Gastrocnemius medialis (tissue), 4 donors: ENCODE measurements at places on chromosomes 7 and 10.

GRCh38 chr7:79091661-79092060 lies 361.8 kb downstream of the MAGI2 start:
- no peak for DNase-seq

DNA sequence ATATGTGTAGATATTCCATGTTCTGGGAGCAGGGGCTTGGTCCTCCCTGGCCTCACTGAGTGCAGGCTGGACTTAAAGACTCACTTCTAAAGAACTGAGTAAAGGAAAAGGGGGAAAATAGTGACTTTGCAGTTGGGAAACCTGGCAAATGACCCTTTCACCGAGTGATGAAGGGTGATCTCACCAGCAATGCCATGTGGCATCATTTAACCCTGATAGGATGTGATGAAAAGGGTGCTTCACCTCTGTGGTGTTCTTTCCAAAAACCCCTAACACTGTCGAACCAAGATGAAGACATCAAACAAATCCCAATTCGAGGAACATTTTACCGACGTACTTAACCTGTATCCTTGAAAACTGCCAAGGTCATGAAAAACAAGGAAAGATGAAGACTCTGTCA lies 71.9 kb downstream of the AOAH start:
- DNase-seq, result no peak

GRCh38 chr10:91054325-91054724 lies 133.4 kb upstream of the ANKRD1 start:
- no peak for DNase-seq

GRCh38 chr10:132498562-132499366 lies 38.8 kb upstream of the INPP5A start:
- peak; percentile 81 for DNase-seq

DNA sequence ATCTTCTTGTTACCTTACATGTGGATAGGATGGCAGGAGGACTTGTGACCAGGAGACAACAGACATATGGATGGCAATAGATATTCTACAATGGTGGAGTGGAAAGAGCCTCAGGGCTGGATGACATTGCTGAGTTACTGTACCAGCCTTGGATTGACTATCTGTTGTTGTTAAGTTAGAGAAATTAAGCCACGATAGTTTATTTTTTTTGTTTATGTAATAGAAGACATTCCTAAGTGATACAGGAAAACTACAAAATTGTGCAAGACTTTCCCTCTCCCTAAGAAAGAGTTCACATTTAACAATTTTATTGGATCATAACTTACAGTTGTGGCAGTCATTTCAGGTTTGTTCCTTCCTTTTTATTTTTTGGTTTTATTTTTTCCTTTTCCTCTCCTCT lies 230.7 kb upstream of the CACNA2D1 start:
- DNase-seq, result no peak

- DNase-seq, result peak; percentile 56
These were observed 32.9 kb downstream of the TACC2 start for GRCh38 chr10:122021828-122022227.

- no peak for DNase-seq
These were observed 36.2 kb downstream of the VSTM4 start for GRCh38 chr10:49079072-49079471.

DNA sequence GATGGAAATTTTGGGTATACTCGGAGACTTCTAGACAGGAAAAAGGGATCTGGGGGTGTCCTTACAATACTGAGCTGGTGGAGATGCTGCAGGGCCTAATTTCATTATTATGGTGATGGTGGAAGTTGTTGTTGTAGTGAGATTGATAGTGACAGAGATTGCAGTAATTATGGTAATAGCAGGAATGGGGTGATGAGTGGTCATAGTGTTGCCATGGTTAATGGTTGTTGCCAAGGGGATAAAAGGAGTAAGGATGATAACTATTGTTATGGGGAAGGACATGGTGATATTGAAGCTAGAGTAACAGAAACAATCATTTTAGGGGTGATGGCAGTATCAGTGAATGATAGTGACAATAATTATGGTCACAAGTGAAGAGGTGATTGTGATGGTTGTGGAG lies 27.1 kb upstream of the LBX1 start:
- no peak for DNase-seq

DNA sequence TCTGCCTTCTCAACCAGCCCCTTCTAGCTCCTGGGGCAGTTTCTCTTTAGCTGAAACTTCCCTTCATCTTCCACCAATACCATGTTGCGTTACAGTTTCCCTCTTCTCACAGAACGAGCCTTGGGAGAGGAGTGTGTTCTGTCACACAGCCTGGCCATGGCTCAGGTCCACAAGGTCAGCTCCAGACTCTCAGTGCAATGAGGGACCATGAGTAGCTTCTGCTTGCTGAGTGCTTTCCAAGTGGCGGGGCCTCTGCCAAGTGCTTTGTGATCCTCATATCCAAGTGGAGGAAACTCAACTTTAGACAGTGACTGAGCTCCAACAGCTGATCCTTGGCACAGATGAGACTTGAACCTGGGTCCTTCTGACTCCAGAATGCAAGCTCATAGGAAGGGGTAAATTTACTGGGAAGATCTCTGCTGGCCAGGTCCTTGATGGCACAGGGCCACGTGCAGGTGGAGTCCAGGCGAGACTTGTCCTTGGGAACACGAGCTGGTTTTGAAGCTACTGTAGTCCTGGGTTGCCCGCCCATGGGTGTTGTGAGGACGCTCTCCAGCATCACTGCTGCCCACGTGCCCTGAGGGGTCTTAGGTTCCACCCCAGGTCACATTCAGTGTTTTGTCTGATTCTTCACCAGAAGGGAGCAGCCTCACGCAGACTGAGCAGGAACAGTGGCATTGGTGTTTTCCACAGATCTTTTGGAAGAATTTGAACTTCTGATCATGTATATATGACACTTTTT lies 238.0 kb downstream of the EBF3 start:
- no peak for DNase-seq

DNA sequence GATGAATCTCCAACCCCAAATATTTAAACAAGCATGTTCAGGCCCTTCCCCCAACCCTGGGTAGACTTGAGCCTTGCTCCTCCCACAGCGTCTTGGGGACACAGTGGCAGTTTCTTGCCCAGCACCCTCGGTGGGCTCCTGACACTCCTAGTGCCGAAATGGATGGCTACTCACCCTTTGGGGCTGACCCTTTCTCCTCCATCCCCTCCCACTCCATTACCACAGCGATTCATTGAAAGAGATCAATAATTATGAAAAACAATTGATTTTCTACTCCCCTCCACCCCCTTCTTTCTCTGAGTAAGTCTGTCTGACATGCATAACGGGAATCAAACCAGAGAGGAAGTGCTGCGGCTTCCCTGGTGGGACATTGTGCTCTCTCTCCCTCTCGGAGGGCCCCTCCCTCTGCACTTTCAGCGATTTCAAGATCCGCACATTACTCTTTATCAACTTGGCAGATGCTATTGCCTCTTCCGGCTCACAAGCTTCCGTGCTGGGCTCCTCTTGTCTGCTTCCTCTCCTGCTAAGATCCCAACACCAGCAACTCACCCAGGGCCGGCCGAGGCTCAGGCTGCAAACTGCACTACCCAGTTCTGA lies 79.0 kb upstream of the PLXNA4 start:
- DNase-seq, result peak; percentile 26

DNA sequence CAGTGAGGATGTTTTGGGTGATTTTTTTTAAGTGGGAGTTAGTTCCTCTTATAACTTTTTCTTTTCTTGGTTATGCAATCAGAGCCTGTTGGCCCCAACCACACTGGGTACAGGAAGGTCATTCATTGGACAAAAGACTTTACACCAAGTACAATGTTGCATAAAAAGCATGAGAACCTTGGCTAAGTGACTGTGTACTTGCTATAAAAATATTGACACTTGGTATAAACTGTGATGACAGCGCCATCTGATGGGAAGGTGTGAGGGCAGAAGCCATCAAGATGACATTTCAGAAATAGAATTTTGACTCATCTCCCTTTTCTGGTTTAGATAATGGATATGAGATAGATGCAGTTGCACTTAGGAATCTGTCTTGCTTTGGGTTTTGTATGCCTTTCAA lies 126.4 kb upstream of the CCDC6 start:
- DNase-seq, result peak; percentile 67

DNA sequence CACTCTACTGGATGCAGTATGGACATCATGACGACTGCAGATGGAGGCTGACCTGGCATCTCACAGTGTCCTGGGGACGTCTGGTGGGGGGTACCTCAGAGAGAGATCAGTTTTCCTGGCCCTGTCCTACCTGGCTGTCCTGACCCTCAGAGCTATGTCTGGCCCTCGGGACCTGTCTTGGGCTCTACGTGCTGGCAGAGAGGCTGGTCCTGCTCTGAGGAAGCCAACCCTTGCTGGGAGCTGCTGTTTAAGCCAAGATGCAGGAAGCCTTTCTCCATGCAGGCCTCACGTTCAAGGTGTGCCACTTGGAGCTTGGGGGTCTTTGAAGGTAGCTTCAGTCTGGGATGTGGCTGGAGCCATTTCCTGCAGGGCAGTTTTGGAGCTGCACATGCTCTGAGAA lies 42.1 kb upstream of the CXCL12 start:
- no peak for DNase-seq

DNA sequence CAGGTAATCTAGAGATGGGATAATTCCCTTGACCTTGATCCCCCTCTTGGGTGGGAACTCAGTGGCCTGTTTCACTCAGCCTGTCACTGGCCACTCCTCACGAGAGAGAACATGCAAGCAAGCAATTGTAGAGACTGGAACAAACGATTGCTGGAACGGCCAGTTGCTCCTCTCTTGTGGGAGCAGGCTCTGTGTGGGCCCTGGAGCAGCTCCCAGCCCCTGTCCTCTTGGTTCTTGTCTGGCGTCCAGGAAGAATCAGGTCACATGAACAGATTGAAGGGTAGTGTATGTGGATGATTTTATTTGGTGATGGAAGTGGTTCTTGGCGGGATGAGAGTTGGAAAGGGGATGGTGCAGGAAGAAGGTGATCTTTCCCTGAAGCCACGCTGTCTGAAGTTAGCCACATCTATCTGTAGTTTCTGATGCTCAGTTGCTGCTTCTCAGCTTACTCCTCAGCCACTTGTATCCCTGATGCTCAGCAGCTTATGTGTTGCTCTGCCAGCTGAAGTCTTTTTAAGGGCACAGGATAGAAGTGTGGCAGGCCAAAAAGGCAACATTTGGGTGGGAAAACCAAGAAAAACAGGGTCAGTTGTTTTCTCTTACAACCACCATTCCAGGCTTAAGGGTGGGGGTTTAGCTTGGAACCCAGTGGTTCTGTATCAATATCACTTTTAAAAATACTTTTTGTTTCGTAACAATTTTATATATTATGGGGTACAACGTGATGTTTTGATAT lies 15.9 kb downstream of the RNF133 start:
- DNase-seq, result no peak

GRCh38 chr10:116385994-116386809 lies 41.4 kb upstream of the PNLIPRP3 start:
- DNase-seq, result no peak

GRCh38 chr7:71363223-71363622 lies 231.3 kb downstream of the GALNT17 start:
- DNase-seq, result no peak

DNA sequence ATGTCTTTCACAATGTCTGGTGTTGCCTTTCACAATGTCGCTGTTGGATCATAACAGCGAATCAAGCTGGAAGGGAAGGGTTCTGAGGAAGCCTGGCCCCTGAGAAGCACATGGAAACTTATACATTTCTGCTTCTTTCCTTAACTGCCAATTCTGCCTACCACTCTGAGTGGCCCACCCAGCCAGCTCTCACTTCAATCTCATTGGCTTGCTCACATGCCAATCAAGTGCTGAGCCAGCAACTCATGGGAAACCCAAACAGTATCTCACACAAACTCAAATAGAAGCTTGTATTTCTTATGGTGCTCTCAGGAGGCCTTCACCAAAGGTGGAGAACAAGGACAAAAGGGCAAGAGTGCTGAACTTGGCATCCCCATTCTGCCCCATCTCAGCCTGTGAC lies 117.4 kb upstream of the GPR26 start:
- no peak for DNase-seq

DNA sequence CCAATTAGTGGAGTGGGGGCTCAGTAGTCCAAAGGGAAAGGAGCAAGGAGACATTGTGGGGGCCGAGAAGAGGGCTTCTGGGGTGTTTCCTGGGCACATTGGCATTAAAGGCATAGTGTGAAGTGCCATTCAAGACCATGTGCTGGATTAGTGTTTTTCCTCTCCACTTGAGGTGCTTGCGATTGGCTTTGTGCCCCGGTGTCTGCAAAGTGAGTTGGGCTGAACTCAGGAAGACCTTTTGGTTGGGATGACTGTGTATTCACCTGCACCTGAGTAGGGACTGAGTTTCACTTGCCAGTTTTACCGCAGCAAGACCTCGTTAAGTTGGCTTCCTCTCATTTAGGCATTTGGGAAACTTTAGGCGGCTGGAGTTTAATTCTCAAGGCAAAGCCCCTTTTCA lies 73.0 kb downstream of the TCF7L2 start:
- DNase-seq, result no peak

DNA sequence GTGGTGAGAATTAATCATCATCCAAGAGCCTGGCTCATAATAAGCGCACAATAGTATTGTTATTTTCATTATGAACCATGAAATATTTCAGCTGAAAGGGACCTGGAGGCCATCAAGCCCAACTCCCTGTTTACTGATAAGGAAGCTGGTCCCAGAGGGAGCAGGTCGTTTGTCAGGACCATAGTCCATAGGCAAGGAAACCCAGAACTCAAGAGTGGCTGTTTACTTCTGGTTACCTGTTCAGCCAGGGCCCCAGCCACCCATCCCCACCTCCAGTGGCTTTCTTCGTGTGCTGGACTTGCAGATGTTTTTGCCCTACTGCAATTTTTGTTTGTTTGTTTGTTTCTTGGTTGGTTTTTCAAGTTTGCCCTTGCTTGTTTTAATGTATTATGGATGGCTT lies 152.0 kb downstream of the TPST1 start:
- no peak for DNase-seq
